ENCODE measurements at places on chromosomes 3 and 15.

- no peak for DNase-seq
Observed at GRCh38 chr3:122234117-122234516, 50.6 kb downstream of the CASR start.

GRCh38 chr15:85336880-85337279 lies 43.5 kb upstream of the AKAP13 start:
- DNase-seq, result no peak

- DNase-seq, result no peak
Observed at GRCh38 chr3:179068779-179069530, 2.7 kb downstream of the ZMAT3 start.

- DNase-seq, result no peak
Observed at GRCh38 chr15:77836906-77837648, 204.4 kb upstream of the LINGO1 start.

DNA sequence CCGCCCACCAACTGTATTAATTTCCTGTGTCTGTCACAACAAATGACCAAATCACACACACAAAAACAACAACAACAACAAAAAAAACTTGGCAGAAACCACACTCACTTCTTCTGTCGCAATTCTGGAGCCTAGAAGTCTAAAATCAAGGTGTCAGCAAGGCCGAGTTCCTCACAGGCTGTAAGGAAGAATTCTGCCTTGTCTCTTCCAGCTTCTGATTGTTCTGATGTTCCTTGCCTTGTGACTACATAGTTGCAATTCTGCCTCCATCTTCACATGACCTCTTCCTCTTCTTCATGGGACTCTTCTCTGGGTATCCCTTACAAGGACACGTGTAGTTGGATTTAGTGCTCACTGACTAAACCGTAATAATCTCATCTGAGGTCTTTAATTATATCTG lies 61.4 kb downstream of the IL12A start:
- DNase-seq, result no peak
